Activated T-helper 1 cell treated with anti-CD3 and anti-CD28 coated beads, Interleukin-2, amount 50 U/mL, for 16 hours (primary cell): ENCODE measurements at places on chromosomes 16 and 17.

DNA sequence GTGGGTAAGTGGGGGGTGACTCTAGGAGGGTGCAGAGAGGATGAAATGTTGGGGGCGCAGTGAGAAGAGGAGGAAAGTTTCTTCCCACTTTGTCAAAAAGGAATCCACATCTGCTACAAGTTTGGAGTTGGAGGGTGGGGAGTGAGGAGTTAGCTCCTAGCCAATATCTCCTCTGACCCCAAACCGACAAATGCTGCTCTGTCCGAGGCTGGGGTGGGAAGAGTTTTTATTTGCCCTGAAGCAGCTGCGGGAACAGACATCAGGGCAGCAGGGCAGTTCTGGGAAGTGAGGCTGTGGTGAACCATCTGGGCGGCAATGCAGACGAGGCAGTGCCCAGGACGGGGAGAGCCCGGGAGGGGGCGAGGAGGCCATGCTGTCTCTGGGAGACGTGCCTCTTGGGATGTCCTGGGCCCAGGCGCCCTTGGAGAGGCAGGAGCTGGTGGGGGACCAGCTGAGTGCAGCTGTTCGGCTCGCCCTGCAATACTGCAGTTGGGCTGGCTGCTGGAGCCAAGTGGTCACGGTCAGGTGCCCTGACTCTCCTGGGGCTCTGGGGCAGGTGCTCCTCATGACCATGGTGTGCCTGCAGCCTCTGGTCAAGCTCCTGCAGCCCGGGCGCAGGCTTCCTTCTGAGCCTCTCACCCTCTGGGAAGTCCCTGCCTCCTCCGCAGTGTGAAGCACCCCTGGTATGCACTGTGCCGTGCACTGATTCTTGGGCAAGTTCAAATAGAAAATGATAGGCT, 6.4 kb upstream of the SOCS3 start:
- DNase-seq: no peak

GRCh38 chr16:8376430-8376829, 213.9 kb downstream of the TMEM114 start:
- DNase-seq: no peak

DNA sequence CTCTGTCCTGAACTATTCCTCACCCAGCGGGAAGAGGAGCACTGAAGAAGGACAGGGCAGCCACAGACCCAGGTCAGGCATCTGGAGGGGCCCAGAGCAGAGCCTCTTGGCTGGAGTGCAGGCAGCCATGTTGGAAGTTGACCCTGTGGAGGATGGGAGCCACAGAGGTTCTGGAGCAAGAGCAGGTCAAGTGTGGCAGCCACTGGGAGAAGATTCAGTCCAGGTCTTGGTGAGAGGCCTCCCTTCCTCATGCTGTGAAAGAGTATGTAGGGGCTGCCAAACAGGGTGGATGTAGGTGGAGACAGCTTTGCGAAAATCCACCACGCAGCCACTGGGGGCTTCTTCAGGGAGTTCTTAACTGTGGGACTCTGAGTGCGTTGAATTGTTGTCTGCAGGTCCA, 590 bp upstream of the CD79B start:
- no peak for DNase-seq

GRCh38 chr16:58459344-58460218, 40.4 kb upstream of the NDRG4 start:
- no peak for DNase-seq

DNA sequence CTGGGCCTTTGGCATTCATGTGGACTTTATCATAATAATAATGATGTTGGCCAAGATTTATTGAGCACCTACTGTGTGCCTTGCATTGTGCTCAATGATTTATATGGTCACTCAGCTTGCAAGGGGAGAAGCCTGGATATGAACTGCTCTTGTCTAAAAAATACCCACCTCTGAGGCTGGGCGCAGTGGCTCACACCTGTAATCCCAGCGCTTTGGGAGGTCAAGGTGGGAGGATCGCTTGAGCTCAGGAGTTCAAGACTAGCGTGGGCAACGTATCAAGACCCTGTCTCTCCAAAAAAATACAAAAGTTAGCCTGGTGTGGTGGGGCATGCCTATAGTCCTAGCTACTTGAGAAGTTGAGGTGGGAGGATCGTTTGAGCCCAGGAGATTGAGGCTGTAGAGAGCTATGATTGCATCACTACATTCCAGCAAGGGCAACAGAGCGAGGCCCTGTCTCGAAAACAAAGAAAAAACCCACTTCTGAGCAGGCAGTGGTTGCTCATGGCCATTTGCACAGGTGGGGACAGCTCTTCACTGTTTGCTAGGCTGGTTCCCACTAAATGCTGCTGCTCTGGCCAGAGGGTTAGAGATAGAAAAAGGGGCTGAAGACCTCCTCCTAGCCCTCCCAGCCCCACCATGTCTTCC, 4.3 kb upstream of the ADGRG1 start:
- DNase-seq: no peak

- no peak for DNase-seq
Measured at GRCh38 chr17:7589891-7590691, at the start of gene SOX15. SOX15 (minus strand) TSS chr17:7590094; CDS start chr17:7589676, 418 bp downstream.

- DNase-seq: no peak
Measured at GRCh38 chr16:22322741-22323140, 25.5 kb downstream of the POLR3E start.

DNA sequence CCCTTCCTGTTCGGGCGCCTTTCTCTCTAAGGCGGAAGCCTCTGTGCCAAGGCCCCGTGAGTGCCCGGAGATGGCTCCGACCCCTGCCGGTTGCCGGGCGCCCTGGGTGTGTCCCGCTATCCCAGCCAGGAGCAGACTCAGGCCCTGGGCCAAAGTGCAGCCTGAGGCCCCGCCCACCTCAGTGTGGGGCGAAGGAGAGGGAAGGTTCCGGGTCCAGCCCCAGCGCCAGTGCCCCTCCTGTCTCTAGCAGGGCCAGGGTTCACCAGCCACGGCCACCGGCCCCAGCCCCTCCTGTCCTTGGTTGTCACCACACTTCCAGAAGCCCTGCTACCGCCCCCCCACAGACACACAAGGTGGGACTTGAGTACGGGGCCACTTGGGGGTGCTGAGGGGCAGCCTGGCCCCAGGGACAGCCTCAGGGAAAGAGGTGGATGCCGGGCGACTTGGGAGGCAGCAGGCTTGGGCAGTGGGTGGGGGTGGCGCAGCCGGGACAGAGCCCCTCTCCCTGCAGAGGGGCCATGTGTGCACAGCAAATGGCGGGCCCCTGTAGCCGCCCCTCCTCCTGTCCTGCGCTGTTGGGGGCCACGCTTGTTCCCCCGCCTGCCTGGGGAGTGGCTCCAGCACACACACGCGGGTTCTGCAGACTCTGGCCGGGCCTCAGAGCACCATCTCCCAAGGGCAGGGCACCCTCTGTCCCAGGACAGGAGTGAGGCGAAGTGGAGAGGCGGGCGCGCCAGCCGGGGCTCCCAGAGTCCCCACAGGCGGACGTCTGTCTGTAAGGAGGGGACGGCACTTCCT, 6.0 kb downstream of the C1QTNF8 start:
- DNase-seq: no peak
